ENCODE measurements at places on chromosomes 13 and 19.

- DNase-seq: no peak
These were observed 24.8 kb upstream of the OLFM2 start for GRCh38 chr19:9961103-9961502.

DNA sequence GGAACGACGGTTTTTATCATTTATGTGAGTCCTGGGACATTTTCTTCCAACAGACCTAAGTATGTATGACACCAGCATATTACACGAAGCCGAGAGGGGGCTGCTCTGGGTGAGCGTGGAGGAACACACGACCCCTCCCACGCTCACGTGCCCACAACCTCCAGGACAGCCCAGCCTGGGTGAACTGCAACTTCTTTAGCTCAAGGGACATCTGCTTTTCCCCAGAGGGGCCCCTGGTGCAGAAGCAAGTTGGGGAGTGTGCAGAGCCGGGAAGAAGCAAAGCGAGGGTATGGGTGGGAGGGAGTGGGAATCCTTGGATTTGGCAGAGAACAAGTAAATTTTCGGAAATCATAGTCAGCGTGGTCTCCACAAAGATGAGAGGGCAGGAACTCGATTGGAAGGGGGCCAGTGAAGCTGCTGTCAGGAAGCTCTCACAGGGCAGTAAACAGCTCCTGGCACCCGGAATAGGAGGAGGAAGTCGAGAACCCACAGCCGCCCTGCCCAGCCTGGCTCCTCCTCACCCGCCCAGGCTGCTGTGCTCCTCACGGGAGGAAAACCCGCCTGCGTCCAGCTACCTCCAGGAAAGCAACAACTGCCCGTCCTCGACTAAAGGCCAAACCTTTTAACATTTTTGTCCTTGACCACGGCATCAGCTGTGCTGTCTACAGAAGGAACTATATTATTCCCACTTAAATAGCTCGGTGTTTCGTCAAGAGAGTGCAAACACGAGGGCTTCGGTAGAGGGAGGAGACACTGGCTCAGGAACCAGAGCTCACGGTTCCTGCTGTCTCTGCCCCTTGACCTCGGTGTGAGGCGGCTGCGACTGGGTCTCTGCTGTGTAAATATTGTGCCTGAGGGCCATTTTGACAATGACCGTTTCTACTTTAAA, 17.2 kb upstream of the CFAP97D2 start:
- no peak for DNase-seq

DNA sequence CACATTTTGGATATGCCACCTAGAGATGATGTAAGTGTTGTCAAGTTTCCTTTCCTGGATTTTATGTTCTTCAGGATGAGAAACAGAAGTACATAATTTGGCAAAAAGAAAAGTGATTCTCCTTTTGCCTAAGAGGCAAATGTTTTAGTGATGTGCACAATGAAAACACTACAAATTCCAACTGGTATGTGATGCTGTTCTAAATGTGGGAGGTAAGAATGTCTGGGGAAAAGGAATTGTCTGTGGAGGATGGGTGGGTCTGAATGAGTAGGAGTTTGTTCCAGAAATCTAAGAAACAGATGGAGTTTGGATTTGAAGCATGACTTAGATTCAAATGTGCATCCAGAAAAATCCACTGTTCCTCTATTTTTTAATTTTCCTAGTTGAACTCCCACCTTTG, 473.6 kb upstream of the SPRY2 start:
- DNase-seq: no peak

DNA sequence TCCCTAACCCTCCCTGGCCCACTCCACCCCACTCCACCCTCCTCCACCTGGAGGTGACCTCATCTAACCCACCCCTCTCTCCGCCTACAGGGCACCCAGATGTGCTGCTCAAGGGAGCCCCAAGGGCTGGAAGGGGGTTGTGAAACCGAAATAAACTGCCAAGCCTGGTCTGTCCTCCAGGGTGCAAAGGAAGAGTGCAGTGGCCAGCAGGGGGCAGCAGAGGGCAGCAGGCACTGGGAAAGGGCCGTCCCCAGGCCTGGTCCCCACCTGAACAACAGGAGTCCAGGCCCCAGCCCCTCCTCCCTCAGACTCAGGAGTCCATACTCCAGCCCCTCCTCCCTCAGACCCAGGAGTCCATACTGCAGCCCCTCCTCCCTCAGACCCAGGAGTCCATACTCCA, 8.4 kb upstream of the BCAM start:
- DNase-seq: peak; percentile 71

- DNase-seq: no peak
These were observed 101.0 kb downstream of the PDS5B start for GRCh38 chr13:32687275-32687674.

GRCh38 chr19:38250821-38251563, 5.2 kb downstream of the PPP1R14A start:
- no peak for DNase-seq

- DNase-seq: no peak
These were observed 87.0 kb upstream of the TSHZ3 start for GRCh38 chr19:31436121-31436776.

DNA sequence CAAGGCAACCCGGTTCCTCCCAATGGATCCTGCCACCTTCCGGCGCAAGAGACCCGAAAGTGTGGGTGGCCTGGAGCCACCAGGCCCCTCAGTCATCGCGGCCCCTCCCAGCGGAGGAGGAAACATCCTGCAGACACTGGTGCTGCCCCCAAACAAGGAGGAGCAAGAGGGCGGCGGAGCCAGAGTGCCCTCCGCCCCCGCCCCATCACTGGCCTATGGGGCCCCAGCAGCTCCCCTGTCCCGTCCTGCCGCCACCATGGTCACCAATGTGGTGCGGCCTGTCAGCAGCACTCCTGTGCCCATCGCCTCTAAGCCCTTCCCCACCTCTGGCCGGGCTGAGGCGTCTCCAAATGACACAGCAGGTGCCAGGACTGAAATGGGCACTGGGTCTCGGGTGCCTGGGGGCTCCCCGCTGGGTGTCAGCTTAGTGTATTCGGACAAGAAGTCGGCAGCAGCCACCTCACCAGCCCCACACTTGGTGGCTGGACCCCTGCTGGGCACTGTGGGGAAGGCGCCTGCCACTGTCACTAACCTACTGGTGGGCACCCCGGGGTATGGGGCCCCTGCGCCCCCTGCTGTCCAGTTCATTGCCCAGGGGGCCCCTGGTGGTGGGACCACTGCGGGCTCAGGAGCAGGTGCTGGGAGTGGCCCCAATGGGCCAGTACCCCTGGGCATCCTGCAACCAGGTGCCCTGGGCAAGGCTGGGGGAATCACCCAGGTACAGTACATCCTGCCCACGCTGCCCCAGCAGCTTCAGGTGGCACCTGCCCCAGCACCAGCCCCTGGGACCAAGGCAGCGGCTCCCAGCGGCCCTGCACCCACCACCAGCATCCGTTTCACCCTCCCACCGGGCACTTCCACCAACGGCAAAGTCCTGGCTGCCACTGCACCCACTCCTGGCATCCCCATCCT, 11.2 kb upstream of the PRR19 start:
- peak; percentile 62 for DNase-seq

GRCh38 chr19:39506944-39507714, 7.8 kb upstream of the SELENOV start:
- DNase-seq: peak; percentile 36

DNA sequence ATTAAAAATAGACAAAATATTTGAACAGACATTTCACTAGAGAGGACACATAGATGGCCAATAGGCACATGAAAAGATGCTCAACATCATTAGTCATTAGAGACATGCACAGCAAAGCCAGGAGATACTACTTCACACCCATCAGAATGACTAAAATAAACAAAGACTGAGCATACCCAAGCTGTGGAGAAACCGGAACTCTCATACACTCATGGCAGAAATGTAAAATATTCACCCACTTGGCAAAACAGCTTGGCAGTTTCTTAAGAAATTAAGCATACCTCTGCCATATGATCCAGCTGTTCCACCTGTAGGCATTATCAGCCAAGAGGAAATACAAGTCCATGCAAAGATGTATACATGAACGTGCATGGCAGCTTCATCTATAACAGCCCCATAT, 213.4 kb downstream of the TSHZ3 start:
- no peak for DNase-seq

- DNase-seq: no peak
These were observed 2.2 kb upstream of the EID2 start for GRCh38 chr19:39542206-39542605.

- no peak for DNase-seq
These were observed 9.2 kb downstream of the UBE2S start for GRCh38 chr19:55398200-55398925.

DNA sequence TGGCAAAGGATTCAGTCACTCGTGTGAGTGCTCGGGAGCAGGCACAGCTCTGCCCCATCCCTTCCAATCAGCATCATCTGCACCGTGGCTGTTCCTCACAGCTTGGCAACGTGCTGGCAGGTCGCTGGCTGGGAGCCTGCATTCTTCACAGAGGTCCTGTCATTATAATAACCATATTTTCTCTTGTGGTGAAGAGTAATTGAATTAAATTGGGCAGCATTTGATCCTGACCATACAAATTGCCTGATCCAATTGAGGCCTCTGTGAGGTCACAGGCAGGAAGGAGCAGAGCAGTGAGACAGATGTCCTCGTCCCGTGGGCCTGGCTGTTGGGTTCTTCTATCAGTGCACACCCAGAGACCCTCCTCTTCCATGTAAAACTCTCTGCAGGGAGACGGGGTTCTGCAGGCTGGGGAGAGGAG, 407.8 kb downstream of the COG6 start:
- DNase-seq: no peak

- DNase-seq: no peak
These were observed 14.3 kb upstream of the SCEL start for GRCh38 chr13:77521194-77521593.

DNA sequence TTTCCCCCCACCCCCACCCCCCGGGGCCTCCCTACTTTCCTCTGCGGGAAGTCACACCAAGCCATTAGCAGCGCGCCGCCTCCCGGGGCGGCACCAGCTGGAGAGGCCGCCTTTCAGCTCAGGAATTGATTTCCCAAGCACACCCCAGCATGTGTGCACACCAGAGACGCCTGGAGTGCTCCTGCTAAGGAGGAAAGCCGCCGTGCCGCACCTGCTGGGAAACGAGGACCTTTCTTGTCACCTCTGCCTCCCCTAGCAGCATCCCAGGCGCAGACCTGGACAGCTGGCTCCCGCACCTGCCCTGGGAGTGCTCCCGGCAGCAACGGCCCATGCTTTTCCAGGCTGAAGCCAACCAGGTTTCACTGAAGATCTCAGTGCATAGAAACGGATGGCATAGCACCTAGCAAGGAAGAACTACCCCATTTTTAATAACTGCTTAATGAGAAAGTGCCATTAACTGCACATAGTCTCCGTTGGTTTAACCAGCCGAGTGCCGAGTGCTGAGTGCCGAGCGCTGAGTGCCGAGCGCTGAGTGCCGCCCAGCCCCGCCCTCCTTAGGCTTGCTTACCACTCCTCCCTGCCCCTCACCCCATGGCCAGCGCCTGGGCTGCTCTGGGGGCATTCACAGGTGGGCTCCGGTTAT, 165.0 kb downstream of the USP12 start:
- DNase-seq: no peak

DNA sequence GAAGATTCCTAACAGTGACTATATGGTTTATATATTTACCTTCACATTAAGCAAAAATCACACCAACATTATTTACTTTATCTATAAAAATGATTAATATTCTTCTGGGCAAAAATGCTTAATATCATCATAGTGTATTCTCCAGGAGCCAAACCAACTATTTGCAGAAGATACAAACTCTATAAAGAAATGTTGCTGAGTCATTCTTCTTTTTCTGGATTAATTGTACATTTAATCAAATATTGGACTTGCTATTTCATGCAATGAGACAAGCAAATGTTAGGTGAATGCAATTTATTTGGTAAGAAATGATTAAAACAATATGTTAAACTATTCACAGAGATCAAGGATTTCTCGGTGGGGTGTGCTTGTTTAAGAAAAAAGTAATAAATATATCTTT, 1075.8 kb downstream of the PCDH9 start:
- DNase-seq: no peak

- no peak for DNase-seq
These were observed 407 bp upstream of the ZNF440 start for GRCh38 chr19:11813703-11814028.

- DNase-seq: no peak
These were observed 158.9 kb downstream of the CACNA1A start for GRCh38 chr19:13347367-13347766.

- no peak for DNase-seq
These were observed 2.8 kb upstream of the NLRP12 start for GRCh38 chr19:53826876-53827275.

DNA sequence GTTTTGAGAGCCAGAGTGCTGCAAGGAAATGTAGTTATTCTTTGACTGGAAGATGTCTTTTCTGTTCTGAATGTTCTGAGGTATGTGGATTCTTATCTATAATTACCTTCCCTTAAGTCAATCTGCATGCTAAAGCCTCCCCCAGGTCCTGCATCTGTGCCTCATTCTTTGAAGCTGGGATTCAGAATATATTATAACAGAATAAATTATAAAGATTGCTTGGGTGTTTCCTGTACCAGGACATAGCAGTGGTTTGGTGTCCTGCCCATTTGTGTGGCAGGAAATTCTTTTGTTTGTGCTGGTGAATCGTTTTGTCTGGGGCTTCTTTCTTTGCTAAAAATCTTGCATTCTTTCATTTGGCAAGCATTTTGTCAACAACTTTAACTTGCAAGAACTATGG, 60.2 kb downstream of the ITGBL1 start:
- no peak for DNase-seq

DNA sequence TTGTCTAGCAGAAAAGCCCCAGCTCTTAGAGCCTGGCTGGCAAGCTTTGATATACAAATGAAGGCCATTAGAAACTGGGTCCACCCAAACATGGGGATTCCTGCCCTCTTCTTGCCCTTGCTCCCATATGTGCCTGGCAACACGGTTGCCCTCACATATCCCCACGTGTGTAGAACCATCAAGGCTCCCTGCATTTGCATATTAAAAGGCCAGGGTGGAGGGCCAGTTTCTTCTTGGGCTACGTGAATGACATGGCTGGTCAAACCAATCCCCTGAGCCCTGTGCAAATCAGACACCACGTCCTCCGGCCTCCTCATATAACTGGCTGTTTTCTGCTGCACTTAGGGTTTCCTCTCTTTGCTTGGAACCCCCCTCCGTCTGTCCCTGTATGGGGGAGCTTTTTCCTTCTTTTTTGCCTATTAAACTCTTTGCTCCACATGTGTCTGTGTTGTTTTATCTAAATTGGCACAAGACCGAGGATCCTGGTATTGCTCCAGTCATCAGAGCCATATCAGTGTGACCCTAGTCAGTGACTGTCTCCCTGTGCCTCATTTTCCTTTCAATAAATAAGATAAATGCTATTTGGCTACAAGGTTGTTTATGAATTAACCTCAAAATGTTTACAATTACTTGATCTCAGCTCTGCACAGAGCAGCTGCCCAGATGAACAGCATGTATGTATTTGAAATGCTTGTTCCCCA, 30.3 kb upstream of the CEACAM1 start:
- no peak for DNase-seq

Data from memory B cell (primary cell).